Erythroblast (primary cell): ENCODE measurements at places on chromosomes 1 and 21.
A peak's percentile ranks its signal among the peaks of the same experiment; 100 is the strongest.

- no peak for DNase-seq
Observed at GRCh38 chr1:196550731-196551130, 57.5 kb downstream of the KCNT2 start.

DNA sequence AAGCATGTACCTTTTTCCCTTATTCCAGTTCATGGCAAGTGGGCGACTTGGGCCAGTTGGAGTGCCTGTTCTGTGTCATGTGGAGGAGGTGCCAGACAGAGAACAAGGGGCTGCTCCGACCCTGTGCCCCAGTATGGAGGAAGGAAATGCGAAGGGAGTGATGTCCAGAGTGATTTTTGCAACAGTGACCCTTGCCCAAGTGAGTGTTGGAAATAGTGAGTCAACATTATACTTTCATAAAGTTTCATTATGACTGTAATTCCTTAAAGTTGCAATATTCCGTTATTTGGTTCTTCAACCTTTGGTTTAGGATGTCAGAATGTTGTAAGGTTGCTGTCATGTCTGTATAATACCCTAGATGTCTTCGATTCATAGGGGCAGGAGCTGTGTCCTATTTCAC lies 230.5 kb downstream of the TPR start:
- DNase-seq = no peak

GRCh38 chr1:50742523-50742922 lies 217.5 kb downstream of the FAF1 start:
- no peak for DNase-seq

DNA sequence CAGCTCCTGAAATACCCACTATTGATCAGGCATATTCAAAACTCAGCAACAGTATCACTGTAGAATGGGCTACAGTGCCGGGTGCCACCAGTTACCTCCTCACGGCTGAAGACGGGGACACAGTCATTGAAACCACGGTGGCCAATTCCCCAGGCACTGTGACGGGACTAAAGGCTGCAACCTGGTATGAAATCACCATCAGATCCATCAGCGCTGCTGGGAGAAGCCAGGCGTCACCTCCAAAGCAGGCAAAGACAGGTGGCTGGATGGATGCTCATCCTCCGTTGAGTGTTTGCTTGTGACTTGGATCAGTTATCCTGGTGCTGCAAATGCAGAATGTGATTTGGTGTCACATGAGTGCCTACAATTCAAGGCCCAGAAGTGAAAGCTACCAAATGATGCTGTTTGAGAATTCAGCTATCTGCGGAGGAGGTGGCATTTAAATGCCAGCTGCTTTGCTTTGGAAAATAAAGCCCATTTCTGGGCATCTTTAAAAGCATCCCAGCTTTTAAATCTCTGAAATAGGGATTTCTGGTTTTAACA lies 5.1 kb downstream of the FNDC7 start:
- DNase-seq = no peak

DNA sequence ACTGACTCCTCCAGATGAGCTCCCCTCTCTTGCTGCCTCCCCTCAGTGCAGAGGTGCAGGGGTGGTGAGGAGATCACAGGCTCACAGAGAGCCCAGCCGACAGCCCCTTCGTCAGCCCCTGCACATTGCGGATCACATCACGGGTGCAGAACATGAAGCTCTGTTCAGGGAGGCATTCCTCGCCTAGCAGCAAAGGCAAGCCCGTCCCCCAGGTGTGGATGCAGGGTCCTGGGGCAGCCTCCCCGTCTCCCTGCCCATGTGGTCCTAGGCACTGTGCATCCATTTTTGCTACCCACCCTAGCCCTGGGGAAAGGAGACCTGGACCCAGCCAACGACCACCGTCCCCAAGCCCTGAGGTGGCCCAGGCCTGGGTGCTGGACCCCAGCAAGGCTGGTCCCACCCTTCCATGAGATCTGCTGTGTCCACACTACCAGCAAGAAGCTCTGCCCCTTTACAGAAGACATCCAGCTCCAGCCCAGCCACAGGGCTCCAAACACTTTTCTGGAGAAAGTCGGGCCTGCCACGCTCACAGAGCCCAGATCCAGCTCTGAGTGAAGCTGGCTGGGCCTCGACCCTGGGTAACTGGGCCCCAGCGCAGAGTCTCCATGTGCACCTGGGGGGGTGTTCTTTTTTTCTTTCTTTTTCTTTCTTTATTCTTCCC lies 248.7 kb downstream of the NPHP4 start:
- no peak for DNase-seq

DNA sequence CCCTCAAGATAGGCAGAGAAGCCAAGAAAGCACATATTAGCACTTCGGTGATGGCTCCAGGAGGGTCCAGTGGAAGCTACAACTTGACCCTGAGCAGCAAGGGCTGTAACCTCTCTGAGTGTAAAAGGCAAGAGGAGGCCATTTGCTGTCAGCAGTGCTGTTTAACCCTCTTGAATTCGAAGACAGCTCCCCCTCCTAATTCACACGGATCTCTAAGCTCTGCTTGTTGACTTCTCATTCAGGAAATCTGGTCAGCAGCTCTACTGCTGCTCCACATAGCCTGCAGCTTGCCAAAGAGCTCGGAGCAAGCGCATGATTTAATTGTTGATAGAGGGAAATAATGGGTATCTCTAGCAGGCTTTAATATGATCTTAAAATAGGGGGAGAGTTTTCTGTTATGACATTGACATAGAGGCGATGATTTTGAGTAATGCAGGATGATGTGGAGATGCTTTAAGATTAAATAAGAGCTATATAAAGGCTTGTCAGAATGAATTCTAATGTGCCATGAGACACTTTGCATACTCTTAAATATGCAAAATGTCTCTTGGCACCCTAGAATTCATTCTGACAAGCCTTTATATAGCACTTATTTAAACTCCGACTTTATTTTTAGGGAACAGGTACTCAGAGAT lies 79.4 kb upstream of the USH2A start:
- no peak for DNase-seq

DNA sequence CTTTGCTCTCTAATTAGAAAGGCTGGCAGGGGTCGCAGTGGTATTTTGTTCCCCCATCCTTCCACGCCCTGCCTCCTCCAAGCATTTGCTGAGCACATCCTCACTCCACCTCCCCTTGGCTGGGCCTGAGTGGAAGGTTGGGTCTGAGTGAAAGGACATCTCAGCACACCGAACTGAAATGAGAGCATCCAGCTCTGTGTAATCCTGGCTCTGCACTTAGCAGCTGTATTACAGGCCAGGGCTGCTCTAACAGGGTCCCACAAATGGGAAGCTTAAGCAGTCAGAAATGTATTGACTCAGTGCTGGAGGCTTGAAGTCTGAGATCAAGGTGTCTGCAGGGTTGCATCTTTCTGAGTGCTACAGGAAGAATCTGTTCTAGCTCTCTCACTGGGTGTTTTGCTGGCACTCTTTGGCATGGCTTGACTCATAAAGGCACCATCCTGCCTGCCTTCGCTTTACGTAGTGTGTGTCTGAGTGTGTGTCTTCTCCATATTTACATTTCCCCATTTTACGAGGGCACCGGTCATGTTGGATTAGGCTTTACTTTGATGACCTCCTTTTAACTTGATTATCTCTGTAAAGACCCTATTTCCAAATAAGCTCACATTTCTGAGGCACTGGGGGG lies 48.5 kb upstream of the IGSF21 start:
- DNase-seq = no peak

DNA sequence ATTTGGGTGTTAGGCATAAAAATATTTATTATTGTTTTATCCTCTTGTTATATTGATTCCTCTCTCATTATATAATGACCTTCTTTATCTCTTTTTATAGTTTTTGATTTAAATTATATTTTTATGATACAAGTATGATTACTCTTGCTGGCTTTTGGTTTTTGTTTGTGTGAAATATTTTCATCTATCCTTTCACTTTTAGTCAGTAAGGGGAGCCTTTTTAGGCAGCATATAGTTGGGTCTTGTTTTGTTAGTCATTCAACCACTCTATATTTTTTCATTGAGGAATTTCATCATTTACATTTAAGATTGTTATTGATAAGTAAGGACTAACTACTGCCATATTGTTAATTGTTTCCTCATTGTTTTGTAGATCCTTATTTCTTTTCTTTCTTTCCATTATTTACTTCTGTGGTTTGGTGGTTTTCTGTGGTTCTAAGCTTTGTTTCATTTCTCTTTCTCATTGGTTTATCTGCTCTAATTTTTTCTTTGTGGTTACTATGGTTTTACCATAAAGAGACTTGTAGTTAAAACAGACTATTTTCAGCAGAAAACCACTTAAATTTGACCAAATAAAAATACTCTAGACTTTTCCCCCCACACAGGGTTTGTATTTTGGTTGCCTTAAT lies 593.1 kb downstream of the NUF2 start:
- DNase-seq = no peak

GRCh38 chr1:107359472-107360241 lies 218.8 kb downstream of the NTNG1 start:
- DNase-seq = no peak

GRCh38 chr21:18743531-18743930 lies 339.9 kb upstream of the TMPRSS15 start:
- no peak for DNase-seq

GRCh38 chr1:236657398-236657797 lies 28.9 kb upstream of the ACTN2 start:
- DNase-seq = no peak

DNA sequence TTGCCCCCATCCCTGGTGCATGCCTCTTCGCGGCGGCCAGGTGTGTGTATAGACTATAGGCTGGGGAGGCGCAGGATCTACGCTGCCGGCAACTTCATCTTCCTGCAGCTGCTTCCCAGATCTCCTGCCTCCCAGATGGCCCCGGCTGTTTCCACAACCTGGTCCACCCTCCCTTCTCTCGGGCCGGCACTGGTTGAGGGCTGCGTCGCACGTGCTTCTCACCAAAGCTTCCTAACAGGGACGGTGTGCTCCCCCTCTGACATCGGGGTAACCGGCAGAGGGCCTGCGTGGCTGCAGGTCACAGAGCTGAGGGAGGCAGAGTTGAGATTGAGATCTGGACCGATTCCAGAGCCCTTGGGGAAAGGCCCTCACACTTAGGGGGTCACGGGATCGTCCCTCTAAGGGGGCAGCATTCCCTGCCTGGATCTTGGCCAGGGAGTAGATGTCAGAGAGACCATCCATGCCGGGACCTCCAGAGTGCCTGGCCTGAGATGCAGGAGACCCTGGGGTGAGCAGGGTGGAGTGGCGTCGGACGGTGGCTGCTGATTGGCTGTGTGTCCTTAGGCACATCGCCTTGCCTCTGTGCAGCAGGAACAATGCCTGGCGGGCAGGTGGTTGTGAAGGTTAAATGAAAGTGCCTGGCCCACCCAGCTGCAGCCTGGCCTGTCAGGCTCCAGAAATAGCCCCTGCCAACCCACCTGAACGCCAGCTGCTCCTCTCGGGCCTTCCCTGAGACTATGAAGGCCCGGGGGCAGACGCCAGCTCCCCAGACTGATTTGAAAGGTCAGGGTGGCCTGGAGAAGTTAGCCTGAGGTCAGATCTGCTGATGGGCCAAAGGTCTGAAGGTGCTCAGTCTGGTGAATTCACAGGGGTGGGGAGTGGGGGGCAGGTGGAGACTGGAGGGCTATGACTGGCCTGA lies 6.1 kb upstream of the MASP2 start:
- DNase-seq = no peak

DNA sequence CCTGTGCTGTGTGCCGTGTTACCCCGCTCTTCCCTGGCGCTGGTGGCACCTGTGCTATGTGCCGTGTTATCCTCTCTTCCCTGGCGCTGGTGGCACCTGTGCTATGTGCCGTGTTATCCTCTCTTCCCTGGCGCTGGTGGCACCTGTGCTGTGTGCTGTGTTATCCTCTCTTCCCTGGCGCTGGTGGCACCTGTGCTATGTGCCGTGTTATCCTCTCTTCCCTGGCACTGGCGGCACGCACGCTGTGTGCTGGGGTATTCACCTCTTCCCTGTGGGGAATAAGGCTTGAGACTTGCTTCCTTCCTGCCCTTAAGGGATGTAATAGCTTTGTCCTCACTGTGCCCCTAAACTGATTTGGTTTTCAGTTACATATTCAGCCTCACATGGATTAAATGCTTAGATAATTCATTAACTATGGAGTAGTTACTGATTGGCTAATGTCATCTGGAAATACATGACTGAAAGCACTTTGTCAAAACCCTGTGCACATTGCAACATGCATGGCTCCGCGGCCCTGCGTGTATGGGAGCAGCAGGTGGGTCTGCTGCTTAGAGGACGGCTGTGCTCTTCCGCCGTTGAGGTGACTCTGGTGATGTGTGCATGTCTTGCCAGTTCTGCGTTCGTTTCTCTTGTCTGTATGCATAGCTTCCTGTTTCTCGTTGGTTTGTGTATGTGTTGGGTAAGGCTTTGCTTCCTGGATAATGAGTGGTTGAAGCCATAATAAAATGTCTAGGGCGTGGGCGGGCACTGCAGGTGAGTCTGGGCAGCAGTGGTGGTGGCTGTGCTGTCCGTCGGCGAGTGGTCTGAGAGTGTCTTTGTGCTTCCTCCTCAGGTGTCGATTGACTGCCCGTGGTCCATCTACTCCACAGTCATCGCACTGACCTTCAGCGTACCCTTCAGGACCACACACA lies 17.9 kb upstream of the PWP2 start:
- DNase-seq = no peak

- peak; percentile 79 for DNase-seq
Observed at GRCh38 chr21:38476385-38476784, 21.9 kb downstream of the ERG start.

DNA sequence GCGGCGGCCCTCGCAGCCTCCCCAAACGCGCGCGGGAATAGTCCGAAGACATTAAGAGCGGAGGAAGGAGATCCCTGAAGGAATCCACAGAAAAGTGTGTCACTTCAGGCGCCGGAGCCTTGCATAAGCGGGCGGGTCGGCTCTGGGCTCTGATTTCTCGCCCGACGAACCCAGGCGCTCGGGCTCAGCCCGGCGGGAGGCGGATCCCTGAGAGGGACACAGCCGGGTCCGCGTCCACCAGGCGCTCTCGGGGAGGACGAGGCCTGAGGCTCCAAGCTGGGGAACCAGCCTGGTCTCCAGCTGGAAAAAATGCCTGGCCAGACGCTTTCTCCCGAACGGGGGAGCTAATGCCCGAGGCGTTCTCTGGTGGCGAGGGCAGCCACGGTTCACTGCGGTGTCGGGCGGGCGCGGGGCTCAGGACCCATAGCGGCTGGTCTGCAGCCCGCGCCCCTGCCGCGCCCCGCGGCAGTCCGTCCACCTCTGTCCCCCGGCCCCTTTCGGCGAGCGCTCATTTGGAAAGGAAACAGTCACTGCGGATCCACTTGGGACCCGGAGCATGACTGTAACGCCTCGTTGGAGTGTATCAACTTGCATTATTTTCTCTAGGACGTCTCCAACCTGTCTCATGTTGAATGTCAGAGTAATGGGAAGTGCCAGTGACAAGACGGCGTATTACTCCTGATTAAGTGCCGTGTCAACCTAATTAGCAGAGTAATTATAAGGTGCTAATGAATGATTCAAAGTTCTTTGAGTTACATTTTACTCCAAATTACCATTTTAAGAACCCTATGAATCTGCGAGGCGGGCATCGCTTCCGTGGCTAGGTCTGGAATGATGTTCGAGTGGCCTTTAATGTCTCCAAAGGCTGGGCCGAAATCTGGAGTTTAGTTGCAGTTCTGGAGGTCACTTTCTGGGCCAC lies 1.6 kb upstream of the BARHL2 start:
- no peak for DNase-seq
